ENCODE measurements at places on chromosomes 5 and 9.

- no peak for DNase-seq
These were observed 107.1 kb upstream of the MSX2 start for GRCh38 chr5:174617285-174617684.

DNA sequence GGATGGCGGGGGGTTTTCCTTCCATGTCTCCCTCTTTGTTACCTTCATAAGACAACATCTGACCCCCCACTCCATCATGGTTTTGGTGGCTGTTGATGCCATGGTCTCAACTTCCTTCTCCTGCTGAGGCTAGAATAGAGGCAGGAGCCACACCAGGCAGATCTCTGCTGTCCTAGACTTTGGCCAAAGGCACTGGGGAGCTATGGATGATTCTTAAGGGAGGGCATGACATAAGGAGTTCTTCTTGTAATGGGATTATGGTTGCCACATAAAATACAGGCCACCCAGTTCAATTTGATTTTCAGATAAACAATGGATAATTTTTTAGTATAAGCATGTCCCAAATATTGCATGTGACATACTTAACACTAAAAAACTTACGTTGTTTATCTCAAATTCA is 52.2 kb upstream of the IER5L start:
- no peak for DNase-seq

DNA sequence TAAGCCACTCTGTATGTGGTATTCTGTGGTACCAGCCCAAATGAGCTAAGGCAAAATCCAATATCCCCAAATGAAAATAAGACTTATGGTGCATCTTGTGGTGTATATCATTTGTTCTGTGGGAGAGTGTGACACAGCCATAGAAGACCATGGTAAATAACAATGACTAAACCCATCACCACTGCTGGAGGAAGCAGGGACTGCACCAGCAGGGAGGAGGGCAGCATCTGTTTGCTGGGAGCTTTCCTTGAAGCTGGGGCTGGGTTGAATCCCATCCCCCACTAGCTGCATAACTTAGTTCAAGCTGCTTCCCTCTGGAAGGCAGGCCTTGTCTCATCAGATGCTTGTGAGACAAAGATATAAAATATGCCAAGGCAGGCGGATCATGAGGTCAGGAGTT is 14.2 kb downstream of the GADD45G start:
- no peak for DNase-seq

- no peak for DNase-seq
These were observed 539.2 kb downstream of the ACTL7B start for GRCh38 chr9:108316630-108317029.

- no peak for DNase-seq
These were observed 34.8 kb upstream of the RICTOR start for GRCh38 chr5:39108987-39109386.

DNA sequence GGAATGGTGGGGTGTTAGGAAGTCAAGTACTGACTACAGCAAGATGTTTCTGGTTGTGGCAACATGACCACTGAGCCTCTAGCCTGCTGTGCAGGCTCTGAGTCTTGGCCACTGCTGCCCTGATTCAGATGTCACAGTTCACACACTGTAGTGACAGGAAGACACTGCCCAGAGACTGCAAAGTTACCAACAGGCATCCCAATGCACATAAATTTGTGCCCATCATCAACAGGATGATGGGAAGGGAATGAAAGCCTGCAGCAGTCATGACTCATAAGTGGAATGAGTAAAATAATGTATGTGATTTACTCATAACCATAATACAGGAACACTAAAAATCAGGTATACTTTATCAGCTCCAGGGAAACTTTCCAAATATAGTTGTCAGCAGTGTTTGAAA is 251.6 kb upstream of the HAPLN1 start:
- no peak for DNase-seq

DNA sequence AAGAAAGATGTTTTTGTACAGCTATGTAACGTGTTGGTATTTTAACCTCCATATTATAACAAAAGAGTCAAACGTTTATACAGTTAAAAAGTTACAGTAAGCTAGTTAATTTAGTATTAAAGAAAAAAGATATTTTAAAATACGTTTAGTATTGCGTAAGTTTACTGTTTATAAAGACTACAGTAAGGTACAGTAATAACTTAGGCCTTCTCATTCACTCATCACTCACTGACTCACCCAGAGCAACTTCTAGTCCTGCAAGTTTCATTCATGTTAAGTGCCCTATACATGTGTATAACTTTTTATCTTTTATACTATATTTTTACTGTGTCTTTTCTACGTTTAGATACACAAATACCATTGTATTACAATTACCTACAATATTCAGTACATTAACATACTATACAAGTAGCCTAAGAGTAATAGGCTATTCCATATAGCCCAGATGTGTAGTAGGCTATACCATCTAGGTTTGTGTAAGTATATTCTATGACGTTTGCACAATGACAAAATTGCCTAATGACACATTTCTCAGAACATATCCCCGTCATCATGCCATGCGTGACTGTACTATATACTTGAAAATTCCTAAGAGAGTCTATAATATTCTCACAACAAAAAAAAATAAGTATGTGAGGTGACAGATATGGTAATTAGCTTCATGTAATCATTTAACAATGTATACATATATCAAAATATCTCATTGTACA is 33.8 kb downstream of the ERP44 start:
- no peak for DNase-seq

DNA sequence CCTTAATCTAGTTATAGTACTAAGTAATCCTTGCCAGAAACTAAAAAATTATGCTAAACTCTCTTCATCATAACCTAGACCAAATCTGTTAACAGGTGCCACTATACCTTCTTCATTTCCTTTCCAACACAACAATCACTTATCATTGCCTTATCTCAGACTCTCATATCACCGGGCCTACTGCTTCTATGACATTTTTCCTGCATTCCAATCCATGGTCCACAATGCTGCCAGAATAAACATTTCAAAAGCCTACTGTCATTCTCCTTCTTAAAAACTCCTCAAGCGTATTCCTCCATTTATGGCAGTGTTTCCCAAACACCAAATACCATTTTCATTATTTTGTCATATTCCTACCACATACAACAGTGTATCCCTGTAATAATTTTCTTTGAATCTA is 6.5 kb downstream of the PPP6C start:
- no peak for DNase-seq

DNA sequence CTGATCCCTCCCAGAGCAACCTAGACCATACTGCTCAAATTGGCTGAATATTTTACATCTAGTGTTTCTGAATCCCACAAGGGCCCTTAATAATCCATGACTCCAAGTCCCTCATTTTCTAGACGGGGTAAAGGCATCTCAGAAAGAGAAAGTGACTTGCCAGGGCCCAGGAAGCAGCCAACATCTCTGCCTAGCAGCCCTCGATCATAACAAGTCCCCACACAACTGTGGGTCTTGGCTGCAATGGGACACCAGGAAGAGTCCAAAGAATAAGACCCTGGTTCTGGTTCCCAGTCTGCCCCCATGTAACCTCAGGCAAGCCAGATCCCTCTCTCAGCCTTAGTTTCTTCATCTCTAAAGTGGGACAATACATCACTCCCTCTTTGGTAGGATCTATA is 6.3 kb downstream of the ANXA6 start:
- DNase-seq: no peak

DNA sequence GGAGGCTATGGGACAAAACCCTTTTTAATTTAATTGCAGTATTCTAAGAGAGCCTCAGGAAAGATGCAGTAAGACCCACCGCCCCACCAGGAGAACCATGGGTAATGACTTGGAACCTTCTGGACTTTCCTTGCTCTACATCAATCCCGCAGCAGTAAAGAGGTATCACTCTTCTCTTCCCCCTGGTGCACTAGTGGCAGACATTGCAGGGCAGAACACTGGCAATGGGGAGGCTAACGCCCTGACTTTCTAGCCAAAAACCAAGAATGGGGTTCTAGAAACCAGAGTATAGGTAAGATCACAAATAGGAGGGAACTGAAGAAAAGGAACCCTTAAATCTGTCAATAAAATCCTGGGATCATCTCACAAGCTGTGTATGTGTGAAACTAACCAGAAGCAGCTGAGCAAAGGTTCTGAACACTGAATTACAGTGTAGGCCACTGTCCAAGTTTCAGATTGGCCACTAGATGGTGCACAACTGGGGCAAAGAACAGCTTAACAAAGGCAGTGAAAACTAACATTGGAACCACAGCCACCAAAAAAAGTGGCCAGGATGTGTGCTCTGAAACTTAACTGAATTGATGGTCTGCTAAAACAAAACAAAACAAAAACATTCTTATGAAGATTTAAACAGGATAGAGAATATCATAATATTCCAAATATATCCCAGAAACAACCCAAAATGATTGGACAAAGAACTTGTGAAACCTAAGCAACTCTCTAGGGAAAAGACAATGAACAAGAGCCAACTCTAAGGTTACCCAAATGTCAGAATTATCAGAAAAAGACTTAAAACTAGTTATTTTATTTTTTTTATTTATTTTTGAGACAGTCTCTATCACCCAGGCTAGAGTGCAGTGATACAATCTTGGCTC is 6.6 kb upstream of the FAM151B start:
- DNase-seq: no peak

DNA sequence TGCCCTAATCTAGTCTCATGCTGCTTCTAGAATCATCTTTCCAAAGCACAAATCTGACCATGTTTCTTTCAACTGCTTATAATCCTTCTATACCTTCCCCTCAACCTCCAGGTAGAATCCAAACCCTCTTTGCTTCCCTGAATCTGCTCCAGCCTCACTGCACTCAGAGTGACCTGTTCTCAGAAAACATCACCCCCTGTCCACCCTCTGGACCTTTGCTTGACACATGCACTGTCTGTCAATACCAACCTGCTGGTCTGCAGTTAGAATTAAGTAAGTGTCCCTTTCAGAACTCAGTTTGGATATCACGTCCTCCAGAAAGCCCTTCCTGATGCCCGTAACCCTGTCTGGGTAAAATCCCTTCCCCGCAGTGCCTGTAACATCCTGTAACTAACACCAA is 63.1 kb downstream of the SH3TC2 start:
- no peak for DNase-seq

GRCh38 chr5:72107901-72108201 is 576 bp downstream of the MAP1B start:
- no peak for DNase-seq

GRCh38 chr5:115124741-115125140 is 45.0 kb downstream of the TRIM36 start:
- DNase-seq: no peak

- DNase-seq: no peak
These were observed 55.9 kb downstream of the RASGEF1C start for GRCh38 chr5:180153099-180153498.

- no peak for DNase-seq
These were observed 63.7 kb upstream of the IFNK start for GRCh38 chr9:27460226-27461023.

DNA sequence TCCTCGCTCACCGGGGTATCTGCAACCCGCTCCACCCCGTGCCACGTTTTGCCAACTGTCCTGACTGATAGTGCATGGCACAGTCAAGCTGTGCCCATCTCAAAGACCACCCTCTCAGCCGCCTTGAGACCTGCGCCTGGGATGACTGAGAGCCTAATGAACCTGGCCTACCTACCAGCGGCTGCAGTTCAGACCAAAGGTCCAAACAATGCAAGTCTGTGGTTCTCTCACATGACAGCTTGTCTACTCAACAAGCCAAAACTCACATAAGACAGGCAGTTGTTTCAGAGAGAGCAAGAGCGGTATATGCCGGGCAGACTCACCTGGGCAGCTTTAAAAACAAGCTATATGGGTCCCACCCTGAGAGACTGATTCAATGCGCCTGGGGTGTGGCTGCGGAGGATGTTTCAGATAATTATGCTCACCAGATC is 70.5 kb downstream of the EPB41L4B start:
- no peak for DNase-seq

GRCh38 chr5:80215523-80215922 is 40.3 kb downstream of the SERINC5 start:
- DNase-seq: no peak

All from omental fat pad (tissue), 4 donors.